ENCODE measurements at places on chromosomes 2 and 18. TPM values are rescaled to one million over a fixed set of nuclear protein-coding genes. Genes with fewer than 3 reads are reported as not detected.

GRCh38 chr2:43225788-43226557 lies 433 bp downstream of the ZFP36L2 start:
- peaks cover 32% of the 10 kb centered on the region for H3K4me1 ChIP-seq
- H3K27ac ChIP-seq: peak overlapping the region; percentile 95
- H3K27me3 ChIP-seq: peaks cover 3% of the 10 kb centered on the region
- DNase-seq: peak; percentile 70
- H3K36me3 ChIP-seq: peaks cover 51% of the 10 kb centered on the region

GRCh38 chr18:79952456-79952995 lies 1.1 kb upstream of the SLC66A2 start:
- no peak overlapping the region for H3K27ac ChIP-seq
- H3K4me1 ChIP-seq: peaks cover 25% of the 10 kb centered on the region
- peak overlapping the region; percentile 27 for H3K4me3 ChIP-seq
- peaks cover 12% of the 10 kb centered on the region for H3K36me3 ChIP-seq
- peaks cover 10% of the 10 kb centered on the region for H3K27me3 ChIP-seq

DNA sequence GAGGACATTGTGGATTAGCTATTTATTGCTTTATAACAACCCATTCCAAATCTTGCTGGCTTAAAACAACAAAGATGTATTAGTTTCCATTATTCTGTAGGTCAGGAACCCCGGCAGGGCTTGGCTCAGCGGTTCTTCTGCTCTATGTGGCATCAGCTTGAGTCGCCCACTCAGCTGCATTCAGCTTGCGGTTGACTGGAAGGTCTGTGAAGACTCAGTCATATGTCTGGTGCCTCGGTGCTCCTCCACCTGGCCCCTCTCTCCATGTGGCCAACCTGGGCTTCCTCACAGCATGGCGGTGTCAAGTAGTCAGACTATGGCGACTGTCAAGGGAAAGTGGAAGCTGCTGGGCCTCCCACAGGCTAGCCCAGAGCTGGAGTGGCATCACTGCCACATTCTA lies 48.6 kb downstream of the EMILIN2 start:
- no peak overlapping the region for H3K4me3 ChIP-seq
- DNase-seq: no peak
- H3K4me1 ChIP-seq: peaks cover 31% of the 10 kb centered on the region
- H3K27ac ChIP-seq: no peak overlapping the region
- no peaks in the 10 kb centered on the region for H3K27me3 ChIP-seq

- no peak overlapping the region for H3K27ac ChIP-seq
- no peak overlapping the region for H3K4me3 ChIP-seq
- peaks cover 1% of the 10 kb centered on the region for H3K36me3 ChIP-seq
- peaks cover 13% of the 10 kb centered on the region for H3K27me3 ChIP-seq
- DNase-seq: peak; percentile 38
Measured at GRCh38 chr2:144382849-144383248, 137.1 kb downstream of the ZEB2 start.

GRCh38 chr2:67384123-67384822 lies 12.9 kb upstream of the ETAA1 start:
- H3K27ac ChIP-seq: no peak overlapping the region
- no peak overlapping the region for H3K4me3 ChIP-seq
- no peaks in the 10 kb centered on the region for H3K4me1 ChIP-seq
- H3K36me3 ChIP-seq: no peaks in the 10 kb centered on the region

GRCh38 chr2:215140166-215140707 lies 1.8 kb upstream of the ABCA12 start:
- DNase-seq: no peak
- no peak overlapping the region for H3K27ac ChIP-seq
- no peak overlapping the region for H3K4me3 ChIP-seq
- no peaks in the 10 kb centered on the region for H3K36me3 ChIP-seq
- H3K4me1 ChIP-seq: no peaks in the 10 kb centered on the region
- no peaks in the 10 kb centered on the region for H3K27me3 ChIP-seq

CPO gene
- not detected for total RNA-seq

MEP1B gene
- not detected for total RNA-seq

USP40 gene
- total RNA-seq: 6.0 TPM

THSD7B gene
- total RNA-seq: not detected

GRCh38 chr2:202717598-202718310 lies 83.0 kb downstream of the FAM117B start:
- no peak overlapping the region for H3K27ac ChIP-seq
- no peak overlapping the region for H3K4me3 ChIP-seq
- peaks cover 25% of the 10 kb centered on the region for H3K36me3 ChIP-seq
- peaks cover 19% of the 10 kb centered on the region for H3K4me1 ChIP-seq
- no peaks in the 10 kb centered on the region for H3K27me3 ChIP-seq

DNA sequence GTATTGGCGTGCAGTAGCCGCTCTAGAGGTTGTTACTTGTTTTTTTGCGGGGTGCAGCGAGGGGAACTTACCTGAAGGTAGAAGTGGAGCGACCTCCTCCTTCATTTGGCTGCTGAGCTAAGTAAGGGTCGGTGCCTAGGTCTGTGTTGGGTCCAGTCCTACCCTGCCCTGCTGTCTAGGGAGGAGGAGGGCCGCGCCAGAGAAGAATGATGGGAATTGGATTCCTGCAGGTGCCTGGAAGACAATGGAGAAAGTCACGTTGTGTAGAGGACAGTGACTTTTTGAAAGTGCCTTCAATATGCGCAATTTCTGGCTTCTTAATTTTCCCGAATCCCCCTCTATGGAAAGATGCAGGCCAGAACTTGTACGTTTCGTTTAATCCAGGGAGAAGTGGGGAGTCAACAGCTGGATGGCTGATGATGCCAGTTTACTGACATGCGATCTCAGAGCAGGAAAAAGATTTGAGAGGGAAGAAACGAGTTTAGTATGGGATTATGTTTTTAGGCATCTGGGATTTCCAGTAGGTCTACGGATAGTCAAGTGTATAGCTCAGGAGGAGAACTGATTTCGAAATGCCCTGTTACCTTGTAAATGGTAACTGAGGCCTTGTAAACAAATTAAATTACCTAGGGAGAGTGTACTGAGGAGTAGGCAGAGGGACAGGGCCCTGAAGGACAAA lies 653 bp downstream of the MRPS9 start:
- H3K27ac ChIP-seq: peak overlapping the region; percentile 84
- H3K27me3 ChIP-seq: no peaks in the 10 kb centered on the region
- peaks cover 29% of the 10 kb centered on the region for H3K4me1 ChIP-seq
- H3K4me3 ChIP-seq: peak overlapping the region; percentile 83
- no peak for DNase-seq
- peaks cover 1% of the 10 kb centered on the region for H3K36me3 ChIP-seq

GCKR gene
- total RNA-seq: not detected

C2orf15 gene
- total RNA-seq: 1.2 TPM

TRABD2A gene
- total RNA-seq: 70.2 TPM

DNA sequence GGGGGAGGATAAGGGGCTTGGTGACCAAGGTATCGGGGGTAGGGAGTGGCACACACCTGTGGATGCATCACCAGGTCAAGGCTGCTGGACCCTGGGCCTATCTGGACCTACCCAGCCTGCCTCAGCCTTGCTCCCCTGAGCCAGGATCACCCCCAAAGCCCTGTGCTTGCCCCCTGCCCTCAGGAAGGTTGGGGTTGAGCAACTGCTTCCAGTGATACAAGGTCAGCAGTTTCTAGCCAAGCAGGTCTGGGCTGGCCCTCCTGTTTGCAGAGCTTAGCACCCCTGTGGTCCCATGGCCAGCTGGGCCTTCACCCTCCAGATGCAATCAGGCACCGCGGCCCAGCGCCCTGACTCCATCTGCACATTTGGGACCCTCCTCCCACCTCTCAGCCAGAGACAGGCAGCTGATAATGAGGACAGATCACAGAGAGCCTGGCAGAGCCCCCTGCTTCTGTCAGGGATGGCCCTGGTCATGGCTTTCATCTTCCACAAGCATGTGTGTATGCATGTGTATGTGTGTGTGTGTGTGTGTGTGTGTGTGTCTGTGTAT lies 154.6 kb downstream of the TFCP2L1 start:
- no peaks in the 10 kb centered on the region for H3K36me3 ChIP-seq
- no peaks in the 10 kb centered on the region for H3K27me3 ChIP-seq
- DNase-seq: no peak
- H3K27ac ChIP-seq: no peak overlapping the region

- H3K27ac ChIP-seq: no peak overlapping the region
- H3K27me3 ChIP-seq: no peaks in the 10 kb centered on the region
- no peaks in the 10 kb centered on the region for H3K36me3 ChIP-seq
Measured at GRCh38 chr18:67710639-67711038, 194.1 kb upstream of the DSEL start.

DNA sequence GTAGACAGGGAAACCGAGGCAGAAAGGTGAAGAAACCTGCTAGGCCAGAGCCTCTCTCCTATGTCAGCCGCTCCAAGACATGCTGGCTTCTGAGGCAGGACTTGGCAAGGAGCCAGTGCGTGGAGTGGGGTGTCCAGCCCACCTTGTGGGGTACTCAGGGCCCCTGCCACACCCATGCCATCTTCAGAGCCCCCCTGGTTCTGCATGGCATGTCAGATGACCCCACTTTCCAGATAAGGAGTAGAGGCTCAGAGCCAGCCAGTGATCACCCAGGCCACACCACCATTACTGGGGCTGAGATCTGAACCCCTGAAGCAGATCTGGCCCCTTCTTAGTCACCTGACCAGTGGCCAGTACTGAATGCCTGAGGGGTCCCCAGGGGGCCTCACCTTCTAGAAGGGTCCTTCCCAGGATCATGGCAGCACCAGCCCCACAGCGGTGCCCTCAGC lies 14.7 kb downstream of the CROCC2 start:
- H3K36me3 ChIP-seq: no peaks in the 10 kb centered on the region
- no peak overlapping the region for H3K27ac ChIP-seq
- no peaks in the 10 kb centered on the region for H3K4me1 ChIP-seq
- peaks cover 3% of the 10 kb centered on the region for H3K27me3 ChIP-seq
- no peak for DNase-seq

RNF152 gene
- 0.50 TPM for total RNA-seq

CMPK2 gene
- 96.0 TPM for total RNA-seq

DNA sequence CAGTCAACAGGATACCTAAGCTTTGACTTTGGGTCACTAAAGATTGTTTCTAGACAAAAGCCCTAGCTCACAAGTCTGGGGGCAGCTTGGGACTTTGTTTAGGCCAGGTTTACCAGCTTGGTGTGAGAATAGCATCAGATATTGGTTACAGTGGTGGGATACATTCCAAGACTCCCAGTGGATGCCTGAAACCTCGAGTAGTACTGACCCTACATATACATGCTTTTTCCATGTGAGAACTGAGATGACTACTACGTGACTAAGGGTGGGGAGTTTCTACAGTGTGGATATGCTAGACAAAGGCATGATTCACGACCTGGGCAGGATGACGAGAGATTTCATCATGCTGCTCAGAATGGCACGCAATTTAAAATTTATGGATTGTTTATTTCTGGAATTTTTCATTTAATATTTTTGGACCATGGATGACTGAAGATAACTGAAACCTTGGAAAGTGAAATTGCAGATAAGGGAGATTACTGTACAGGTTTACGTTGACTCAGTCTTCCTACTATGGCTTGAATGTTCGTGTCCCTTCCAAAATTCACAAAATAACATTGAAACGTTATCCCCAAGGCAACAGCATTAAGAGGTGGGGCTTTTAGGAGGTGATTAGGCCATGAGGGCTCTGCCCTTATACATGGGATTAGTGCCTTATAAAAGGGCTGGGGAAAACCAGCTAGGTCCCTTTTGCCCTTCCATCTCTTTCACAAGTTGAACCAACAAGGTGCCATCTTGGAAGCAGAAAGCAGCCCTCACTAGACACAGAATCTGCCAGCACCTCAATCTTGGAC lies 50.2 kb upstream of the CTAGE1 start:
- H3K27ac ChIP-seq: no peak overlapping the region
- no peak for DNase-seq
- H3K27me3 ChIP-seq: no peaks in the 10 kb centered on the region
- no peak overlapping the region for H3K4me3 ChIP-seq
- H3K36me3 ChIP-seq: no peaks in the 10 kb centered on the region

HNMT gene
- total RNA-seq: not detected

KHK gene
- total RNA-seq: 10.6 TPM

DNA sequence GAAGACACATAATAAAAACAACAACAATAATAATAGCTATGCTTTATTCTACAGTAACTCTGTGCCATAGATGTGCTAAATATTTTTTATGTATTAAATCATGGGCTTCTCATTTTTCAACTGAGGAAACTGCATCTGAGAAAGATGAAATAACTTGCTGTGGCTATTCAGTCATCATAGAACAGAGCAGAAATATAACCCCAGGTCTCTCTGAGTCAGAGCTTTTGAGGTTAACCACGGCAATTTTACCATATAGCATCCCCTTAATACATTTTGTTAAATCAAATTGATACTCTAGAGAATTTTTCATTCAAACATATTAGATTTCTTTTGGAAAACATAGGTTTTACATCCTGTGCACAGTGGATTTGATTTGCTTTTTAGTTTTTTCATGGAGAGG lies 586.6 kb upstream of the KLHL29 start:
- DNase-seq: no peak
- H3K27me3 ChIP-seq: no peaks in the 10 kb centered on the region
- H3K36me3 ChIP-seq: no peaks in the 10 kb centered on the region
- no peak overlapping the region for H3K4me3 ChIP-seq
- H3K4me1 ChIP-seq: no peaks in the 10 kb centered on the region
- no peak overlapping the region for H3K27ac ChIP-seq
